ENCODE measurements at places on chromosomes 3 and 15.
A peak's percentile ranks its signal among the peaks of the same experiment; 100 is the strongest.

GRCh38 chr3:124859025-124859424, 28.1 kb downstream of the ITGB5 start:
- no peak for DNase-seq

DNA sequence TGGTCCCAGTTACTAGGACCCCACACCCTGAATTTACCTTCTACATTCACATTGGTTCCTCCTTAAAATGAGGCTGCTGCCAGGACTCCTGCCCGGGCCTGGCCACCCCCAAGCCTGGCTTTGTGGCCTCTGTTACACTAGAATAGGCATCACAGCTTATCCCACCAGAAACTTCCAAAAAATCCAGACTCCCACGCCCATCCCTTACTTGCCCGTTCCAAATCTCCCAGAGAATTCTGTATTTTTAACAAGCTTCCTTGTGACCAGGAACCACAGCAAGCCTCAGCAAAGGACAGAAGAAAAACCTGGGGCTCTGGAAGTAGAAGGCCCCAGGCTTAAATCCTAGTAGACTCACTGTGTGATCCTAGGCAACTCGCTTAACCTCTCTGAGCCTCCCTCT, 36.0 kb upstream of the SLC6A1 start:
- no peak for DNase-seq

GRCh38 chr3:98797905-98798304, 34.8 kb downstream of the ST3GAL6 start:
- DNase-seq: no peak

DNA sequence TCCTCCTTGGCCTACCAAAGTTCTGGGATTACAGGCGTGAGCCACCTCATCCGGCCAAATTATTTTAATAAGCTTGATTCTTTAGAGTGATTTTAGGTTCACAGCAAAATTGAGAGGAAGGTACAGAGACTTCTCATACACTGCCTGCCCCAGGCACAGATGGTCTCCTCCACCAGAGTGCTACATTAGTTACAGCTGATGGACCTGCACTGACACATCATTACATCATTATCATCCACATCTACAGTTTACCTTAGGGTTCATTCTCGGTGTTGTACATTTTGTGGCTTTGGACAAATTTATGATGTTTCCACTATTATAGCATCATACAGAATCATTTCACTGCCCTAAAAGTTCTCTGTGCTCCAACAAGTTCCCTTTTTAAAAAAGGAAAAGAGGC, 4.4 kb upstream of the VPS8 start:
- DNase-seq: no peak

DNA sequence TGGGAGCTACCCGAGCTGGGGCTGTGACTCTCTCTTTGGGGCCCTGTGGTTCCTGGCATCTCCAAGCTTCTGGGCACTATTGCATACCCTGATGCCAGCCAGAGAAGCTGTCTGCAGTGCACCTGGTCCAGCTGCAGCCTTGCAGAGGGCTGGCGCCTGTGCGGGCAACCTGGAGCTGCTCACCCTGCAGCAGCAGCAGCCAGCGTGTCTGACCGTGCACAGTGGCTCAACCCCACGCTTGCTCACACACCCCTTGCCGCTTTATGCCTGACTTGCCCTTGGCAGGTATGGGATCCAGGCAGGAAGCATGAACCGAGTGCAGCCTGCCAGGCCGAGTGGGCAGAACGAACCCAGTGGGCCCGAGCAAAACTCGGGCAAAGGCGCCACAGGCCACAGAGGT, 69.9 kb downstream of the GLB1 start:
- DNase-seq: no peak

DNA sequence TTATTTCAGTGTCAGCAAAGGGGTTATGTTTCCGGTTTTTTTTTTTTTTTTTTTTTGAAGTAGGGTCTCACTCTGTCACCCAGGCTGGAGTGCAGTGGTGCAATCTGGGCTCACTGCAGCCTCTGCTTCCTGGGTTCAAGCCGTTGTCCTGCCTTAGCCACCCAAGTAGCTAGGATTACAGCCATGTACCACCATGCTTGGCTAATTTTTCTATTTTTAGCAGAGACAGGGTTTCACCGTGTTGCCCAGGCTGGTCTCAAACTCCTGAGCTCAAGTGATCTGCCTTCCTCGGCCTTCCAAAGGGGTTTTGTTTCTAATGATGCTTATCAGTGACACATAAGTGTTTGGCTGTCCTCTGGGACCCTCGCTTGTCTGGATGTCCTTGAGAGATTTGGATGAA, 235.7 kb upstream of the C2CD4B start:
- DNase-seq: no peak

DNA sequence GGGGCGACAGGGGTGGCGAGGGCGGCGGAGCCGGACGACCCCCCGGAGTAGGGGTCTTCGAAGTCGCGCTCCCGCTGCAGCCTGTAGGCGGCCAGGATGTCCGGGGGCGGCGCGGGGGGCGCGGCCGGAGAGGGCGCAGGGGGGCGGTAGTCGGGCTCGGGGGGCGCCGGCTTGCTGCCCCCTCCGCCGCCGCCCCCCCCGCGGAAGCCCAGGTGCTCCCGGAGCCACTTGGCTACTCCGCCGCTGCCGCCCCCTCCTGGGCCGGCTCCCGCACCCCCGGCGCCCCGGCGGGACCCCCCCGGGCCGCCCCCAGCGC, 230 bp downstream of the SHF start:
- DNase-seq: no peak

DNA sequence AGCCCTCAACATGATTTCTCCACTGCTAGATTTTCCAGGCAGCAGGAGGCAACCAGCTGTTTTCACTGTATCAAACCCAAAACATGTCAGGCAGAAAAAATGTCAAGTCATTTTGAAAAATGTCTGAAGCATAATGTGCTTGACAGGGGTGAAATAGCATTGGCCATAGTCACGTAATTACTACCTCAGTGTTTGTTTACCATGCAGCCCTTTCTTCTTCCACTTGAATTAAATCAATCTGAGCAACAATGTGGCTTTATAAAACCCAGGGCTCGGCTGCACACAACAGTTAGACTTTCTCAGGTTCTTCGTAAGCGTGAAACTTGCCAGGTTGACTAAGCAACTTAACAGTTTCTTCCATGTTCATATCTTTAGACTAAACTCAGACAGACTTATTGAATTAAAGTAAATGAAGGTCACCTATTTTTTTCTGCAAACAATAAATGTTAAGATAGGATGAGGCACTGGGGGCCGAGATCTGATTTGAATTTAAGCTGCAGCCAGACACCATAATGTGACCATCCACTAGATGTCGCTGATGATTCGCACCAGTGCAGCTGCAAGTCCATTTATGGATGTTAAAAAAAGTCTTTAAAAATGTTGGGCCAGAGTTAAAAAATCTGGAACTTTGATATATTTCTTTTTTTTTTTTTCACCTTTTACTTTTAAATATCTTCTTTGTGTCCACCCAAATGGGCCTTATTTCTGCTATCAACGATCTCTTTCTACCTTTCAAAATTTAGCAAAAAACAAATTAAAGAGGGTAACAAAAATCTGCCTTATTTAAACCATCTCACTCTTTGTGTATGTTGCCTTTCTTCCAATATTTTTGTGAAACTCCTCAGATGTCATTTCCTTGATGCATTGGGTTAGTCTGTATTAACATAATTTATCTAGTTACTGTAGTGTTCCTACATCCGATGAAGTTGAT, 305.9 kb downstream of the CACNA2D3 start:
- DNase-seq: no peak

GRCh38 chr3:131140891-131141290, 114.2 kb downstream of the NEK11 start:
- no peak for DNase-seq

GRCh38 chr3:144112036-144112435, 140.4 kb downstream of the DIPK2A start:
- DNase-seq: no peak

- DNase-seq: no peak
Observed at GRCh38 chr3:67870477-67870876, 216.1 kb upstream of the SUCLG2 start.

DNA sequence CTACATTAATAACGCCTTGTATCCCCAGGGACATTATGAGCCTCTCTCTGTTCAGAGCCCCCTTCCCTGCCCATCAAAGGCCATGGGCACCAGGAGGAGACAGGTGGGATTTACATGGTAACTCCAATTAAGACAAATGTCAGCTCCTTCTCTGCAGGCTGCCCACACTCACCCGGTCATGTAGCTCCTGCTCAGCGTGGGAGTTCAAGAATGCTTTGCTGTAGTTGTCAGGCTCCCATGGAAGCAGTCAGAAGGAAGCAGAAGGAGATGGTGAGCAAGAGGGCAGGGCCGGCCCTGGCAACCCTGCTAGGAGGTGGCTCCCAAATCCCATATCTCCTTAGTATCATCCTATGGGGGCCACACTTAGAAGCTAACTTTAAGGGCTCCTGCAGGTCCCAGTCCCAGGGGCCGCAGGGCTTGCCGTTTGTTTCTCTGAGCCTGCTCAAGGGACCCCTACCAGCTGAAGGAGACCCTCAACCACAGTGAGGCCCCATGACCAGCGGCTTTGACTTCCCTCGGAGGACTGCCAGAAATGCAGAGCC, 218.4 kb upstream of the TLE3 start:
- DNase-seq: no peak

DNA sequence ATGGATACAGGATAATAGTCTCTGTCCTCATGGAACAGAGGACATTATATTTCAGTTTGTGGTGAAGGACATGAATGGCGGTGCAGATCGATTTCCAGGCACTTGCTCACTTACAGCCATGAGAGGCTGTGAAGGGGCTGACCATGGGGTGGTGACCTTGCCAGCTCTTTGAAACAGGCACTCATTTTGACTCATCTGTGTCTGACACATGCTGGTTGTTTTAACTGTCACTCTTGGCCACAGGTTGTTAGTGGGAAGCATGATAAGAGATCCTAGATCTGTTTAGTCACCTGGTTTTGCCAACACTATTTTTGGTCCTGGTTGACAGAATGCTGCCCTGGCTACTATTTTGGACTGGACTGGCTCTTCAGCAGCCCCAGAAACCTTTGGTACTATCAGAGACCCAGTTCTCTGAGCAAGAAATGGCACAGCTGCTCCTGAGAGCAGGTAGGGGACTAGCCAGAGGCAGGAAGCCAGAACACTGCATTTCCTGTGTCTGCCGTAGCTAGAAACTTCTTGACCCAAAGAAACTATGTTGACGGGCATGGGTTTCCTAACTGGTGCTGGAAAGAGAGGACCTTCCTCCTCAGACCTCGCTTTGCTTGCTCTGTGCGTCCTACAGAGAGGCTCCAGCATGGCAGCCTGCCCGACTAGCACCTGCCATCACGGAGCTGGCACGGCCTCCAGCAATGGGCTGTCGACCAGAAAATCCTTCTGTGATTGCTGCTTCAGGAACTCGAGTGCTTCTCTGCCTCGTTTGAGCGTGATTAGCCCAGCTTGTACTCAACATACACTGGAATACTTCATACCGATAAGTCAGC, 6.3 kb downstream of the PXYLP1 start:
- no peak for DNase-seq

- DNase-seq: no peak
Observed at GRCh38 chr3:121821421-121822199, 13.2 kb downstream of the IQCB1 start.

- DNase-seq: no peak
Observed at GRCh38 chr15:25170113-25170731, 215.4 kb downstream of the SNRPN start.

GRCh38 chr15:67066041-67066958, 898 bp downstream of the SMAD3 start:
- no peak for DNase-seq

- no peak for DNase-seq
Observed at GRCh38 chr15:60523056-60523455, 44.1 kb upstream of the ICE2 start.

DNA sequence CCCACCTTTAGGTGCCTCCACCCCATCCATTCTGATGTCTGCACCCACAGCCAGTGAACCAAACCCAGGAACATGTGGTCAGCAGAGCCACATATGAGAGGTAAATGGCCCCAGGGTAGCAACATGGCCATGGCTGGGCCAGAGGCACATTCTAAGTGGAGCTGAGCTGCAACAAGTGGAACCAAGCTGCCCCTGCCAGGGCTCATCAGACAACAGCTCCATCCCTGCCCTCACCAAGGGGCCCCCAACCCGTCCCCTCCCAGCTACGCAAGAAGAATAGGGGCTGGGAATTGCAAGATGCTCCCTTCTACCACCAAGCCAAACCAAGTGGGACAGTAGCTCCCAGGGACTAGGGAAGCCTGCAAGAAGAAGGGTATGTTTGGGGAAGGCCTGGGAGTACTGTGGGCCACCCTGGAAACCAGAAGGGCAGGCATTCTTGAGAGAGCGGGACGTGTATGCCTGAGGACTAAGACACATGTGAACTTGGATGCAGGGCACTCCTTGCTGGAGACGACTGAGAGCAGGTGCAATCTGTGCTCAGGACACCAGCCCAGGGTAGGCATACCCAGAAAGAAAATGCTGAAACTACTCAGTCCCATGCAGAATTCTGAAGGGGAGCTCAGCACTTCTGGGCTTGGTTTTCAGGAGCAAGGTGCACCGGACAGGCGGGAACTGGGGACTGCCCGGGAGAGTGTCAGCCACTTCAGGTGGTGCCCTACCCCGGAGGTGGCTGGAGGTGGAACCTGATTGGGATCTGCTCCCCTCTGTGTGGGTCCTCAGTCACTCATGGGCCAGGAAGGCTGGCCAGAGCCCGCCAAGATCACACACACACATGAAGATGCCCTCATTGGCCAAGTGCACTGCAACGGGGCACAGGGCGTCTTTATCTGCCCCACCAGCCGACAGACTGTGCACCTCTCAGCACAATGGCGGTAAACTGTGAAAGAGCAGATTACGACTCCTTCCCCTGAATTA, 9.5 kb downstream of the MYL3 start:
- no peak for DNase-seq

DNA sequence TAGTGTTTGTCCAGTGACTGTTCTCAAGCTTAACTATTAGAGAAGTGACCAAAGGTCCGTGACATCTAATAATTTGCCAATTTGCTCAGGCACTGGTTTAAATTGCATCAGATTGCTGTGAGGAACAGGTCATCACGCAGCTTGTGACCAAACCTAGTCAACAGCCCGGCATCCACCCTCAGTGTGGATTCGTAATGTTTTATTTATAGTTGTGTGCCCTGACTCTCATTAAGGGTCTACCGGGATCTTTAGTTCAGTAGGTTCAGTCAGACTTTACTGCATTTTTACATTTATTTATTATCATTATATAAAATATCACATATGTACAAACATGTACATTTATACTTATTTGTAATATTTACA, 46.4 kb upstream of the PGPEP1L start:
- DNase-seq: no peak

DNA sequence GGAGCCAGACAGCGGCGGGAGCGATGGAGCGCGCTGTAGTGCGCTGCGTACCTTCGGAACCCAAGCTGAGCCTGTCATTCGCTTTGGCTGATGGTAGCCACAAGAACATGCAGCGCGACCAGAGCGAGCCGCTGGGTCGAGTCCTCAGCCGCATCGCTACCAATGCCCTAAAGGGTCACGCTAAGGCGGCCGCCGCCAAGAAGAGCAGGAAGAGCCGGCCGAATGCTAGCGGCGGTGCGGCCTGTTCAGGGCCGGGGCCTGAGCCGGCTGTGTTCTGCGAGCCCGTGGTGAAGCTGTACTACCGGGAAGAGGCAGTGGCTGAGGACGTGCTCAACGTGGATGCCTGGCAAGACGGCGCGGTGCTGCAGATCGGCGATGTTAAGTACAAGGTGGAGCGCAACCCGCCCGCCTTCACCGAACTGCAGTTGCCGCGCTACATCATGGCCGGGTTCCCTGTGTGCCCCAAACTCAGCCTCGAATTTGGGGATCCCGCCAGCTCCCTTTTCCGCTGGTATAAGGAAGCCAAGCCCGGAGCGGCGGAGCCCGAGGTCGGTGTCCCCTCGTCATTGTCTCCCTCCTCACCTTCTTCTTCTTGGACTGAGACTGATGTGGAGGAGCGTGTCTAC, 498 bp downstream of the PDE12 start:
- DNase-seq: peak; percentile 21

GRCh38 chr15:71125831-71126450, 10.7 kb downstream of the THSD4 start:
- DNase-seq: no peak
